ENCODE measurements at places on chromosomes 7 and 10. TPM values are rescaled to one million over a fixed set of nuclear protein-coding genes. Genes with fewer than 3 reads are reported as not detected.
A peak's percentile ranks its signal among the peaks of the same experiment; 100 is the strongest.

DNA sequence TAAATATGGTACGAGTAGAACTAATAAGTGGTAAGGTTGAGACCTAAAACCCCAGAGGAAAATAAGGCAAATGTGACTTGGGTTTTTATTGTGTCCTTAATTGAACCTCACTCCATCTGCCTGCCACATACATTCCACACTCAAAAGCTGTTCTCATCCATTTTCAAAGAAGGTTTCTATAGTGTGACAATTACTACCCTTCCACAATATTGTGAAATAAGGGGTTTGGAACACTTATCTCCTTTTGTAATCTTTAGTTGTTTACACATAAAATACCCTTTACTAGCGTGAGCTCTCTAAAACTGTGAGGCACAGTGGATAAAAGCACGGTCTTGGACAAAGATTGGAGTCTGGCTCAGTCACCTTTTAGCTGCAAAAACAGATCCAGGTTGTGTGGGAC lies 166.6 kb downstream of the THSD7A start:
- no peak for DNase-seq

GRCh38 chr7:55524558-55525310 lies 47.6 kb downstream of the VOPP1 start:
- no peak for DNase-seq

DNA sequence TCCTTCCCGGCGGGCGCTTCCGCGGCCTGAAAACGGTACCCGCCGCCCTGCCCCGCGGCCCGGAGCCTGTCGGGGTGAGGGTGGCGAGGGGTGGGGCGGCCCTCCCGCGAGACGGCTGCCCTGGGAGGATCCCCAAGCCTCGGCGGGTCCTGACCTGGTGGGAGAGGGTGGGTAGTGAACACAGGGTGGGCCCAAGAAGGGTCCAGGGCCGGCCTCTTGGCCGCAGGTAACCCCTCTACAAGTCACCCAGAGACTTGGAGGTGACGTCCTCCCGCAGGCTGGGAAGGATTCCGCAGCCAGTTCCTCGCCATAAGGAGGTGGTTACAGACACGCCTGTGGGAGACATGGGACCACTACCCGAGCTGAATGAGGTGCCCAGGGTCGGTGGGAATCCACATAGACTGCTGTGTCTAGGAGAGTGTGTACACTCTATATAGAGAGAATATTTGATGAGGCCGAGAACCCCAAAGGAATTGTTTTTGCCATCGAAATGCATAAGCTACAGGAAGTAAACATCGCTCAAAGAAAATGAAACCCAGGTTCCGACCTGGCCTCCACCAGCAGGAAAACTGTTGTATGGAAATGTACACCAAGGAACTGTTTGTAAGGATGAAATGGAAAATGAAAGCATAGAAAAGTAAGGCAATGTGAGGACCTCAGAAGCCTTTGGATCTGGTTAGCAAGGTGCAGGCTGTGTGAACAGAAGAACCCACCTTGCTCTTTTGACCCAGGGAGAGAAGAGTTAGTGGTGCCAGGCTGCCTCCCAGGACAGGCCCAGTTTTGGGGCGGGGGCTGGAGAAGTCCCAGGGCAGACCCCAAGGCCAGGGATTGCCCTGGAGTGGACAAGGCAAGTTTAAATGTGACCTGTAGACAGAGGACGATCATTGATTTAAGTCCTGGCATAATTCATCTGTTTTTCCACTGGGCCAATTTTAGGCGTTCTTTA lies 659 bp downstream of the OPTN start:
- DNase-seq: peak; percentile 26

DNA sequence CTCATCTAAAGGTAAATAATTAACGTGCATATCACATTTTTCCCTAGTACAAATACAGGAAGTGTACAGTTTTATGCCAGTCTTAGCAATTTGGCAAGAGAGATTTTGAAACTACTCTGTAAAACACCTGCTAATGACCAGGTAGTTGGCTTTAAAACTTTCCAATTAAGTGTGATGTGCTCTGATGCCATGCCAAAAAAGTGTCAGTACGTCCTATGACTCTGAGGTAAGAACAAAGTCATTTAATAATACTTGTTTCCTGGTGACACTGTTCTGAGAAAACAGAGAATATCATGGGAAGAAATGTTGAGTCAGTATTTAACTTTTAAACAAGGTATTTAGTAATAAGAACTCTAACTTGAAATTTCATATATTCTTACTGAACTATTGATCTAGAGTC lies 9.6 kb downstream of the PDZD8 start:
- no peak for DNase-seq

- DNase-seq: no peak
Observed at GRCh38 chr7:55877308-55877707, 9.9 kb upstream of the ZNF713 start.

GRCh38 chr7:88322151-88322550 lies 15.5 kb upstream of the STEAP4 start:
- no peak for DNase-seq

GRCh38 chr10:74332398-74332797 lies 181.4 kb downstream of the ADK start:
- DNase-seq: peak; percentile 25

- peak; percentile 56 for DNase-seq
Observed at GRCh38 chr7:37916673-37917660, at the start of gene SFRP4. Gene SFRP4, minus strand, starts transcription at chr7:37916817. Its CDS starts 280 bp downstream, at chr7:37916537.

DNA sequence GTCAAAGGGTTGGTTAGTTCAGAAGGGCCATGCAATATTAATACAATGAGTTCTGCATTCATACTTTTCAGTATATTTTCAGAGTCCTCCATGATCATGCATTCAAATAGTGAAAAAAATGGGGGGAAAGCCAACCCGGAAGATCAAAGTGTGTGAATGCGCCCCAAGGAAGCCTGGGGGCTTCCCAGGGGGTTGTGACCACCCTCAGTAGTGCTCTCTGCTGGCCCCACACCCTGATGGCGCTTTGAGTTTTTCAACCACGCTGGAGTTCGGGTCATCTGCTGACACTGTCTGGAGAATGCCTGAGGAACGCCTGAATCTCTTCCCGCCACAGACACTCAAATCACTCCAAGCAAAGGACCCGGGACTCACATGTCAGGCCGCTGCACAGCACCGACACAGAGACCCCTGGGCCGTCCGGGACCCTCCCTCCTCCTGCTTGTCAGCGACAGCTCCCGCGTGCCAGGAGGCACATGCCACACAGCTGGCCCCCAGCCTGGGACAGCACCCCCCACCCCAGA lies 1.0 kb downstream of the TNS3 start:
- DNase-seq: no peak

DNA sequence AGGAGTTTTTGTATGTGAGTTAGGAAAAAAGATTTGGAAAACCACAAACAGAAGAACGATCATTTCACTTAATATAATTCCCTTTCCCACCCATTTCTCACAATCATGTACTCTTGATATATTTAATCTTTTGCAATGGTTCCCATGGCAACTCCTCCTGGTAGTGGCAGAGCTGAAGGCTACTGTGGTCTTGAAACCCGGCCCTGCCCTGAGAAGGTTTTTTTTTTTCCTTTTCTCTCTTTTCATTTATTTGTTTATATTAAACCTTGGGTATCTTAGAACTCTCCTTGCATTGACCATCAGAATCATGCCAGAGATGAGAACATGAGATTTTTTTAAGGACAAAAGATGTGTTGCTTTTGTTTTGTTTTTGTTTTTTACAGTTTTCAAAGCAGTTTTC lies 566.1 kb upstream of the NRP1 start:
- DNase-seq: peak; percentile 66

GRCh38 chr7:24764011-24764410 lies 6.7 kb upstream of the GSDME start:
- no peak for DNase-seq

- DNase-seq: no peak
Observed at GRCh38 chr7:4186513-4186780, 495.6 kb upstream of the FOXK1 start.

DNA sequence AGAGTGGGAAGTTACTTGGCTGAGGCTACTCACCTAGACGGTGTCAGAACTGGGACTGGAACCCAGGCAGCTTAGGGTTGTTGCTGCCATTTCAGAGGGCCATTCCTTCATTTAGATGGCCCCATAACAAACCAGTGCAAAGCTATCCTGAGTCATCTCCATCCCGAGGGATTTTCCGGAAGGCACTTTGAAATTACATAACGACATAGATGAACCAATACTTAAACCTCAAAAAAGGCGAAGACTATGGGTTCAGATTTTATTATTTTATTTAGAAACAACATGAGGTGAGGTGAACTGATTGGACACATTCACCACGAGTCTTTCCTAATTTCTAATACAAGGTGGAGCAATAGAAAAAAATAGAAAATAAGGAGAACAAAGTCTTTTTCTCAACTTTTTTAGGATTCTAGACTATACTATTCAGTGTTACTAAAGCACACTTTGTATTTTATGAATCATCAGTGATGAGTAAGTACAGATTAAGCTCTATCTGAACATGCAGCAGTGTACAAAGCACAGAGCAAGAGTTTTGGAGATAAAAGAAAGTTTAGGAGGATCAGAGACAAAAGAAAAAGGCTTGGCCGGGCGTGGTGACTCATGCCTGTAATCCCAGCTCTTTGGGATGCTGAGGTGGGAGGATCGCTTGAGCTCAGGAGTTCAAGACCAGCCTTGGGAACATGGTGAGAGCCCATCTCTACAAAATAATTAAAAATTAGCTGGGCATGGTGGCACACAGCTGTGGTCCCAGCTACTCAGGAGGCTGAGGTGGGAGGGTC lies 79.5 kb upstream of the SVIL start:
- DNase-seq: peak; percentile 93

DNA sequence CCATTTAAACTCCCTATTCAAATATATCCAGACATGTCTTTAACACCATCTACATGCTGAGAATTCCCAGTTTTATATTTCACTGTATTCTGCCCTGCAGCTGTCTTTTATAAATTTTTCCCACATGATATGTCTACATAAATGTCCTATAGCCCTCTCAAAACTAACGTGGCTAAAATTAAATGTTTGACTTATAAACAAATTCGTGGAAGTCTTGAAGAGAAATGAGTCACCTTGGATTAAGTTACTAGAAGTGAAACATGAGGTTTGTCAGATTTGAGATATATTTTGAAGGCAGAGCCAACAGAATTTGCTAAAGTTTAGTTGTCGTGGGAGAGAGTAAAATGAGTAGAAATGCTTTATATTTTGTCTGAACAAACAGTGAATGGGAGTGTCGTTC lies 386.9 kb upstream of the CNTNAP2 start:
- DNase-seq: no peak

DNA sequence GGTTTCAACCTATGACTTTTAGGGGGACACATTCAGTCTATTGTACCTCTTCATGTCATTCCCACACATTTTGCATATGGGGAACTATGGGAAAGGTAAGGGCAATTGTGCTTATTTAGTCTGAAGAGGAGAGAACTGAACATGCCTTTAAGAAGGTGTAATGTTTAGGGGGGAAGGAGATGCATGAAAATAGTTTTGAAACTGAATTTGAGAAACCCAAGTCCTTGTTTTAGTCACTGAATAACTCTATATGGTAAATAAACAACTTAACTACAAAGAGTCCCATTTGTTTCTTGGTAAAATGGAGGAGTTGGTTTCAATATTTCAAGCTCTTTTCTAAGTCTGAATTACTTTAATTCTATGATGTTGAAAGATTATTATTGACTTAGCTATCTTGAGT lies 166.1 kb downstream of the DNAJB9 start:
- DNase-seq: no peak

- DNase-seq: peak; percentile 16
Observed at GRCh38 chr10:80408242-80409101, at the start of gene PRXL2A. Gene PRXL2A, plus strand, starts transcription at chr10:80408551. Its CDS starts 11,917 bp downstream, at chr10:80420468.

DNA sequence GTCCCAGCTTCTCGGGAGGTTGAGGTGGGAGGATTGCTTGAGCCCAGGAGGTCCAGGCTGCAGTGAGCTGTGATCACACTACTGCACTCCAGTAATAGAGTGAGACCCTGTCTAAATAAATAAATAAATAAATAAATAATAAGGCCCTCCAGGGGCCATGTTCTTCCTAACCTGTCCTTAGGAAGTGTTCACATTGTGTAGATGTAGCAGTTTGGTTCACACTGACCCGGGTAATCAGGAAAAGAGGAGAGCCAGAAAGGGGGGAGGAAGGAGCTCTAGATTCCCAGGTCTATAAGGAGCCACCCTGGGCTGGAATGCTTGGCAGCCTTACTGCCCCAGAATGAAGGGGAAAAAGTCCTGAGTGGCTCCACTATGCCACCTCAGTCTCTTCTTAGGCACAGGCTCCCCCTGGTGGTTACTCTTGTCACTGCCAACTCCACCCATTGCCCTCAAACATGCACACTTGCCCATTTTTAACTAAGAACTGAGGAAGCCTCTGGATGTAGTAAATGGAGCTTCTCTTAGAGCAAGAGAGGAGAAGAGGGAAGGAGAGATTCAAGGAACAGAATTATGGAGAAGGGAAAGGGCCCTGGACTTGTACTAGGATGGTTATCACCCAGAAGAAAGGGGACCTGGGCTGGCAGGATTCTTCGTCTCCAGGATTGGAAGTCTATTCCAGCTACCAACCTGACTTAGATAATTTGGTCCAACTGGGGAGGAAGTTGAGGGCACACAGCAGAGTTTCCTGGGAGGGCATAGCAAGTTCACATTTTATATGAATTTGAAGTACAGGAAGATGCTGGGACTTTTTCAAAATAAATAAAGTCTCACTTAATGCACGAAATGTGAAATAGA lies 7.8 kb downstream of the HPS6 start:
- peak; percentile 45 for DNase-seq

DNA sequence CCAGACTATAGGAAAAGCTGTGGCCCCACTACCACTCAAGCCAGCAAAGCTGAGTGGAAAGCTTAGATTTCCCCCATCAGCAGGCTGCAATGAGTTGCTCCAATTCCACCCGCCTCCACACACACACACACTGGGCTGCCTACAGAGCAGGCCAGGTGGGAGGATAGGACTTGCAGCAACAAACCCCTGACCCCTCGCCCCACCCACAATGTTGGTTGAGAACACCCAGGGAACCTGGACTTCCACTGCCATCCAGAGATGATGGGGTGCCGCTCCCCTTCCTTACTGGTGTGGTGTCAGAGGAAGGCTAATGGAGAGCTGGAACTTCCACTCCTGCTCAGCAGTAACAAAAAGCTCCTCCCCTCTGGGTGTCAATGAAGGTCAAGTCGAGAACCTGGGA lies 16.8 kb upstream of the PLEKHA1 start:
- no peak for DNase-seq

- DNase-seq: no peak
Observed at GRCh38 chr7:134724606-134725005, 54.8 kb upstream of the CALD1 start.

GRCh38 chr7:37686556-37687345 lies 3.2 kb downstream of the GPR141 start:
- DNase-seq: no peak

Gene FGL2
- not detected for total RNA-seq

Gene SGCE
- total RNA-seq: 38.3 TPM

Gene LRRC61
- 0.24 TPM for total RNA-seq

Gene GJC3
- not detected for total RNA-seq

Gene CCZ1B
- total RNA-seq: 54.4 TPM

Gene AGAP5
- total RNA-seq: 5.1 TPM

Gene CPA4
- total RNA-seq: 111 TPM

Gene SLC39A12
- total RNA-seq: not detected

Gene MALRD1
- 0.24 TPM for total RNA-seq

All from astrocyte (in vitro differentiated cells and primary cell).